ENCODE measurements at places on chromosomes 3 and 15.

DNA sequence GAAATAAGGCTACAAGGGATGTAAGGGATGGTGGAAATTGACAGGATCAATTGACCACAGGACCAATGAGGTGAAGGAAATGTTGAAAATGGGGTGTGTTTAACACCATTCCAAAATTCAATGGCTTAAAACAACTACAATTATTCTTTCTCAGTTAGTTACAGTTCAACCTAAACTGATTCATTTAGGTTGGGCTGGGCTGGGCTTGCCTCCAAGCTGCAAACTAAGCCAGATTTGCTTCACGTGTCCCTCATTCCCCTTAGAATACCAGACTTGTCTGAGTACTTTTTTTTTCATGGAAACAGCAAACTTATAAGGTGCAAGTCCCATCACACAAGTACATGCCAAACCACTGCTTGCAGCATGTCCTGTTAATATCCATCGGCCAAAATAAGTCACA is 280.1 kb downstream of the NEK10 start:
- DNase-seq = no peak

GRCh38 chr3:107201146-107201545 is 176.1 kb upstream of the CCDC54 start:
- DNase-seq = no peak

GRCh38 chr15:58233341-58233740 is 95.2 kb downstream of the AQP9 start:
- no peak for DNase-seq

DNA sequence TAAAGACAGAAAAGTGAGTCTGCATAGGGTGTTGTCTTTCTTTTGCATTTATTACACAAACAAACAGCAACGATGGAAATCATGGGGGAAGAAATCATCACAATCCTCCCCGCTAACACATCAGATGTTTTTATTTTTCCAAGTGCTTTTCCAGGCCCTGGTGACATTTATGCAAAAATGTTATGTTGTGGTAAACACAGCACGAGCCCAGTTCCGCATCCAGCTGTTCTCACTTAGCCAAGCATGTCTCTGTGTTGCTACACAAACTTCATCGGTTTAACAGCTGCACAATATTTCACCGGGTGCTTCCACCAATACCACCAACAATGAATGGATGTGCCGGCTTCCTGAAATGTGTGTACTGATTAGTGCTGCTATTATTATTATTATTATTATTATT is 53.7 kb upstream of the ABHD17C start:
- no peak for DNase-seq

DNA sequence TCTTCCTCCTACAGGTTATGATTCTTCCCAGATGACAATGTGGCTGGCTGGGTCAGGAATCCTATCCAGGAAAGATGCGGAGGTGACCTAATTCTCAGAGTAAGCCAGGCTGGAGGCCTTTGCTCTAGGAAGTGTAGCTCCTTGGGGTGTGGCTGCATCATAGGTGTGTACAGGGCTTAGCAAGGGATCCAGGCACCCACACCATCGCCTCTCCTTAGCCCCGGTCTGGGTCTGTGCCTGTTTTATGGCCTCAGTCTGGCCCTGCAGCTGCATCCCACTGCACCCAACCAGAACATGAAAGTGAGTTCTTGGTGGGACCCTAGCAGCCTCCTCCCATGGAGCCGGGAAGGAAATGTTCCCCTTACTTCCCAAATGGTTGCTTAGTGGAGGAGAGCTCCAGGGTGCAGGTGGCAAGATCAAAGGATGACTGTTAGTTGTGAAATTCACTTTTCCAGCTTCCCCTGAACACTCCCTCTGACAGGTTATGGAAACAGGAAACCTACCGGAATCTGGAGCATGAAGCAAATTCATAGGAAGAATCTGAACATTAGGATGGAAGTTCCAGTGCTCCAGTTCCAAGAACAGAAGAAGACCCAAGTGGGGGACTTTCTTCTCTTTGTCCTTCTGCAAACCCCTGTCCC is 2.7 kb upstream of the AMOTL2 start:
- DNase-seq = no peak

DNA sequence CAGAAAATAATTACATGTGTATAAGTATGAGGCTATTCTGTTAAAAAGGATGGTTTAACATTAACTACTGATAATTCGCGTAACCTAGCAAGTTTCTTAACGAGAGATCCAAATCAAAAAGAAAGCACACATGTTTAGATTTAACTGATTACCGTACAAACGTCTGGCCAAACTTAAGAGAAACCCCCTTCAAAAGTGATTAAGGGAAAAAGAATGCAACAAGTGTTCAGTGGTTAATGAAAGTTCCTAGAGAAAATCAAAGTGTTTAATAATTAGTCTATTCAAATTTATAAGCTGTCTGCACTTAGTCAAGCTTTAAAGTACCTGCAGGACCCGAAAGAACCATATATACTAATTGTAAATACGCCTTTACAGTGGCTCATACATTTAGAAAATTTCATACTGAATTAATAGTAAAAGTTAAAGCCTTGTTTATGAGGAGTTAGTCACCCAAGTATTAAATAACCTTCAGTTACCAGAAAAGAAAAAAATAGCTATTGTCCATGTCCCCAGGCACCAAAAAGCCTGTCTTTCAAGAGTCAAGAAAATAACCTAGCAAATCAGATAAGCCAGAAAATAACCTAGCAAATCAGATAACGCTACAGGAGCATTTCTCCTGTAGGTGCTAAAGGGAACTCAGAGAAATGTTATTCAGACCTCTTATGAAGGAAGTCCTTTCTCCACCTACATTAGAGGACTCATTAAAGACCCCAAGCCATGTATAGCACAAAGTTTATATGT is 34.6 kb downstream of the ZNF589 start:
- no peak for DNase-seq

Measured in GM12865 (cell line).